ENCODE measurements at places on chromosomes 3 and 15.

- no peak for DNase-seq
Observed at GRCh38 chr3:16370872-16371740, 106.1 kb downstream of the OXNAD1 start.

DNA sequence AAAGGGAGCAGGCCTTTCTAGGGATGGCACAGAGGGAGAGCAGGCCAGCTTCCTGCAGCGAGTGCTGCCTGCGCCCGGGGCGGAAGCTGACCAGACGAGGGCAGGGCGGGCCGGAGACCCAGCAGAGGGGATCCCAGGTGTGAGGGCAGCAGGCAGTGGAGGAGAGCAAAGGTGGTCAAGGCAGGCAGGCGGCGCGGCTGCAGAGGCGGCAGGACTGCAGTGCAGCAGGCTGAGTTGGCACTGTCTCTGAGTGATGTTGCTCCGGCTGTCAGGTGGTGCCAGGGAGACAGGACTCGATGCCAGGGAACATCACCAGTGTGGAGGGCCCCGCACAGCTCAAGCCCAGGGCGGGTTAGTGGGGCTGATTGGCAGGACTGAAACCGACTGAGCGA lies 22.3 kb upstream of the PLXNA1 start:
- no peak for DNase-seq

GRCh38 chr3:69568951-69569350 lies 170.3 kb upstream of the MITF start:
- DNase-seq, result no peak

DNA sequence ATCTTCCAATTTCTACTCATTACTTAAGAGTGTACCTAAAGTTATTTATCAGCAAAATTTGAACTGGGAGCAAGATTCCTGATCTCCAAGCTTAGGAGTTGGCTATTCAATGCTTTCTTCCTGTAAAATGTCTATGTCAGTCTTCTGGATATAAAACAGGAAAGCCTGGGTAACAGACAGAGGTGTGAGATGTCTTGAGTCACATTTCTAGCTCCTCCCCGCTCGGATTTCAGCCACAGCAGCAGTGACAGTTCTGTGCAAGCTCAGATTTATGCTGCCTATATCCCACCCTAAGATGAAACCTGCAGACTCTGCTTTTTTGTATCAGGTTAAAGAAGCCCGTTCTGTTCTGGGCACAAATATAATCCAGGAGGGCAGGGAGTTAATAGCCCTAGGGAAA lies 2.1 kb upstream of the ARMC8 start:
- DNase-seq, result no peak

DNA sequence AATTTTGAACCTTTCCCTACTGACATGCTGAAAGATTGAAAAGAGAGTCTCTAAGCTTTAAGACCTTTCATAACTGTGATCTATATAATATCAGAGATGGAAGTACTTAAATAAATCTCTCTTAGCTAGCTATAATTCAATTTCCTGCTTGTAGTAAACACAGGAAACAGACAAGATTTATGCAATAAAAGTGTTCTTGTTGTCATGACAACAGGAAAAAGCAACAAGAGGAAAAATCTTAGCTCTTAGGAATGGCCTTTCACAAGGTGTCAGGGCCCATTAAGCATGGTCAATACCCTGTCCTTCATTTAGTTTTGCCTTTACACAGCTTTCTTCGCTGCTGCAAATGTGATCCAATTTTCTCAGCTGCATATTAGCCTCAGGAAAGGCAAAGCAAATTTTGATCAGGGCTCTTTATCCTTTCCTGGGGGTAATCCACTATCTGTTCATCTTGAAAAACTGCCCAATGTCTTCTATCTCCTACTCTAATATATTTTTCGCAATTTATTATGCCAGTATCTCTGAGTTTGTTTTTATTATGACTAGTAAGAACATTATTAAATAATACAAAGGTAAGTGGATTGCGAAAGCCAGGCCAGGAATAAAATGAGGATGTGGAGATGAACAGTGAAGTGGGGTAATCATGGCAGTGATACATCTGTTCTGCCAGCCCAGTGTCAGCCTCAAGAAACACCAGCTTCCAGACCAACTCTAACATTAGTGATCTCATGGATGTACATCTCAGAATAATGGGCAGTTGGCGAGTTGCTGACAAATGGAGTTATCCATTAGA lies 28.7 kb downstream of the SIDT1 start:
- DNase-seq, result no peak

GRCh38 chr3:127652246-127652995 lies 20.3 kb upstream of the ABTB1 start:
- no peak for DNase-seq

DNA sequence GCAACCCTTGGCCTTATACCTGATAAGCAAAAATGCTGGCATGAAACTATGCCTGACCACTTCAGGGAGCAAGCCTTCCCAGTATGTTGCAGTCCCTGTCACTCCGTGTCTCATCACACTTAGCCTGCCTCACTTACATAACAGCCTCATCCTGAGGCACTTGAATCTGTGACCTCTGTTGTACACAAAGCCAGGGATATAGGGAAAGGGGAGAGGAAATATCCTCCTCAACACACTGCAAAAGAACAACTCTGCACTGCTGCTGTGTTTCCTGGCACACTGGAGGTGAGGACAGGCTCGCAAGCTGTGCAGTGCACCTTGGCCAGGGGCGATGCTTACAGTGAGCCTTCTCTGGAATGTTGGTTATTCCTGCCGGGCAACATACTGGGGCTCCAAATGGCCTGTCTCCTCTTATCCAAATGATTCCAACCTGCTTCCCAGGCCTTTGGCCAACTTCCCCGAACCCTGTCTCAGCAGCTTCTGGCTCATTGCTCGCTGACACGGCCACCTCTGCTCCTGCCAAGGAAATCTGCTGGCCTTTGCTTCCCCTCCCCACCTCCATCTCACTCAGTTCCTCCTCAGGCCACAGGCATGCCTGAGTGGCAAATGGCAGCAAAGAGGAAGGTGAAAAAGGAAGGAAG lies 109.2 kb downstream of the CD47 start:
- DNase-seq, result no peak

- no peak for DNase-seq
Observed at GRCh38 chr3:39141171-39141995, 12.0 kb downstream of the CSRNP1 start.

DNA sequence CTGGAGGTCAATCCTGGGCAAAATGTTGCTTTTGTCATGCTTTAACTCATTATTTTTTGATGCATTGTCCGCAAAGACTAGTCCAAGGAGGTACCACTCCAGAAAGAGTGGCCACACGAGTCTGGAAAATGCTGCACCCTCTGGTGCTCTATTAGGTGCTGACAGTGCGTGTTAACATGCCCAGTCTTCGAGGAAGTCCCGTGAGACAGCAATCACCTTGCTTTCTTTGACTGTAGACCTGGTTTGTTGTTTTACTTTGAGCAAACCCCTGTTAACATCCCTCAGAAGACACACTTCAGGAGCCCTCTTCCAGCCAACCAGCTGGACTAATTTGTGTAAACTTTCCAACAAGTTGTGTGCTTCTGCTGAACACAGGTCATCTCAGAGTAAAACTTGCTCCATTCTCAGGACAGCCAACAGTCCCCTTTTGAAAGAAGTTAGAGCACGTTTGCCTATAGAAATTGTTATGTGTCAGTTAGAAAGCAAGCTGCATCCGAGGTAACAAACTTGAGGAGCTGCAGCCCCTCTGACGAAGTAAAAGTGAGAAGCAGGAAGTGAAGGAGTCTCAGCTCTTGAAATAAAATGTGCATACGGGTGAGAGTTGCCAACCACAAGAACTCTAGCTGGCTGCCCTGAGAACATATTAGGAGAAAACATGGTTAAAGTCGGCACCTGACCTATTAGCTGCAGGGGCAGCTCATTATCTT lies 205.0 kb downstream of the LPP start:
- DNase-seq, result no peak

- no peak for DNase-seq
Observed at GRCh38 chr3:28682121-28682520, 333.5 kb upstream of the AZI2 start.

DNA sequence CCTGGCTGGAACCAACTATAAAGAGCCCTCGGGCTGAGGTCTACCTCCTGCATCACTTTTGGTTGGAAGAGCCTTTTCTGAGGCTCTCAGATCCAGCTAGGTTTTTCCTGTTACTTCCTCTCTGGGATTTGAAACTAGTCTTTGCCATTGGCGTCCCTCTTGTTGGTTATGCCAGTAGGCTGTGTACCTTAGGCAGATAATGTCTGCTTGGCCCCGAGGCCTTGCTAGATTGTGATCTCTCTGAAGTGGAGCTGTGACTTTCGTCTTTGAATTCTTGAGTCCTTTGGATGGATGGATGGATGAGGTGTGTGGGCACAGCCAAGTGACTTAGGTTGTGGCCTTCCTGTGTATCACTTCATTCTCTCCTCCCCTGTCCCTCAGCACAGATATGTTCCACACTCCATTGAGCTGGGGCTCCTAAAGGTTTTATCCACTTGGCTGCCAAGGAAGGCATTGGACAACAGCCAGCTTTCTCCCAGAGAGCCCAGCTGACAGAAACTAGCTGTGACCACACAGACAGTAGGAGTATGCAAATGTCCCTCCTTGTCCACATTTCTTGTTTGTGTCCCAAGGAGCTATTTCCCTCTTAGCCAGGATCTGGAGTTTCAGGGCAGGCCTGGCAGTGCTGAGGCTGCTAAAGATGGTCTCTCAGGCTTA lies 7.9 kb upstream of the DNAJC17 start:
- DNase-seq, result no peak

DNA sequence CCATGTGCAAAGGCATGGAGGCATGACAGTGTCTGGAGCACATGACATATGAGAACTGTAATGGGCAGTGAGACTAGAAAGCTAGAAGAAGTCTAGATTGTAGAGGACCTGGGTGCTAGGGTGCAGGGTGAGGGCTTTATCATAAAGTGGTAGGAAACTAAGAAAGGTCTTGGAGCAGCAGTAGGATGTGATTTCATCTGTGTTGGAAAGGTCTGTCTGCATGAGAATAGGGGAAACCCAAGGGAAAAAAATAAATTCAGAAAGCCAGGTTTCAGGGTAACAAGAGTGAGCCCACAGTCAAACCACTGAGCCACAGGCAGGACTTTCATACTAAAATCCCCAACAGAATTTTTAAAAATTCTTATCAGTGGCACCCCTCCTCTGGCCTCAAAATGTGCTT lies 54.5 kb downstream of the CCDC33 start:
- DNase-seq, result no peak

DNA sequence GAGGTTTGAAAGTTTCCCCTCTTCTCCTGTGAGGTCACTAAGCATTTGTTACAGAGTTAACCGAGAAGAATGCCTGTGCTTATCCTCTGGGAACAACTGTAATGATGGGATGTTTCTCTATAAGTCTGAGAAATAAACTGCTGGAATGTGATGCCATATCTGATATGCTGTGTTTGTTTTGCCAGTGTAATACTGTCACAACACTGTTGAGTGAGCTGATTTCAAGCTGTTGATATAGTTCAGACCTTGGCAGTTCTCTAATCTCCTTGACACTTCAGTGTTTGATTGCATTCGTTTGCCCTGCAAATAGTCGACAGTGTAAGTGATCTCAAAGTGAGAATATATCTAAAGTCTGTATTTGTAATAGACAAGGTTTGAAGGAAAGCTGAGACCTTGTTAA lies 73.3 kb downstream of the PTPRG start:
- DNase-seq, result no peak

- no peak for DNase-seq
Observed at GRCh38 chr15:79154483-79155135, 64.0 kb upstream of the RASGRF1 start.

DNA sequence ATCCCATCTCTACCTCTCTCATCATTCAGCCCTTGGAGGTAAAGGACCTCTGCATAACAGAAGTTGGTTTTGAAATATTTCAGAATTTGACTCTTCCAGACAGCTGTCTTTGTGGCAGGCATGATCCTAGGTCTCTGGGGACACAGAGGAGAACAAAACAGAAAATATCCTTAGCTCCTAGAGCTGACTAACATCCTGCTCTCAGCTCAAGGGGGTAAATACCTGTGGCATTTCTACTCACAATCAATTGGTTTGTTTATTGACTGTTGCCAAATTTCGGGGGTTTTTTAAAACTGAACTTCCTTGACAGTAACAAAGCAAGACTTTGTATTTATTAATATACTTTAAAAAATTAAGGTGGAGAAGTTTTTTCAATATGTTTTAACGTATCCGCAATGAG lies 78.8 kb downstream of the EOMES start:
- no peak for DNase-seq

GRCh38 chr3:187737006-187737367 lies 8.3 kb downstream of the BCL6 start:
- DNase-seq, result no peak
